COR-L47 (cell line): ENCODE measurements at places on chromosomes 7 and 10.

DNA sequence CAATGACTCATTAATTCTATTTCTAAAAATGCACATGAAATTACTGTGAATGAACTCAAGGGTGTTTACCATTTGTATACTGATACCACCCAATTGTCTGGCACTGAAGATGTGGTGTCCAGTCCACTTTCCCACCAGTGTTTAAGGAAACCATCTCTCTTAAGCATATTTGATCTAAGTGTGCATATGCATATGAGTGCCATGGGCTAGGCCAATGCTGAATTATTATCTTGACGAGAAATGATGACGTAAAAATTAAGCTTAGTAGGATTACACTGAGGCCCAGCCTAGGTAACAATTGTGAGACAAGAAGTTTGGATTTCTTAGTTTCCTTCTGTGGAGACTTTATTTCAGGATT, 59.7 kb downstream of the SVIL start:
- no peak for DNase-seq

DNA sequence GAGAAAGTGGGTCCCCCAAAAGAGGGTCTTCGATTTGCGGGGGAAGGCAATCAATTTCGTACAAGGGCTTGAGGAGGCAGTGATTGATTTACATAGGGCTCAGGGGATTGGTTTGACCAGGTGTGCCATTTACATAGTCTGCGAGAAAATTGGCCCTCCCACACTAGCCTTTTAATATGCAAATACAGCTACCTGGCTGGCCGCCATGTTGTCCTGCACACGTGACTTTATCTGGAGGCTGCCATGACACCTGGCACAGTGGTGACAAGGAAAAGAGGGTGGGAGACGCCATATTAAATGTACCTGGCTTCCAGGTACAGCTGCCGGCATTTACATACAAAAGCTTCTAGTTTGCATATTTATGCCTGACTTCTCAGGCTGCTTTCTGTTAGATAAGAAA, 1577.2 kb upstream of the LRRTM3 start:
- DNase-seq, result peak; percentile 44

DNA sequence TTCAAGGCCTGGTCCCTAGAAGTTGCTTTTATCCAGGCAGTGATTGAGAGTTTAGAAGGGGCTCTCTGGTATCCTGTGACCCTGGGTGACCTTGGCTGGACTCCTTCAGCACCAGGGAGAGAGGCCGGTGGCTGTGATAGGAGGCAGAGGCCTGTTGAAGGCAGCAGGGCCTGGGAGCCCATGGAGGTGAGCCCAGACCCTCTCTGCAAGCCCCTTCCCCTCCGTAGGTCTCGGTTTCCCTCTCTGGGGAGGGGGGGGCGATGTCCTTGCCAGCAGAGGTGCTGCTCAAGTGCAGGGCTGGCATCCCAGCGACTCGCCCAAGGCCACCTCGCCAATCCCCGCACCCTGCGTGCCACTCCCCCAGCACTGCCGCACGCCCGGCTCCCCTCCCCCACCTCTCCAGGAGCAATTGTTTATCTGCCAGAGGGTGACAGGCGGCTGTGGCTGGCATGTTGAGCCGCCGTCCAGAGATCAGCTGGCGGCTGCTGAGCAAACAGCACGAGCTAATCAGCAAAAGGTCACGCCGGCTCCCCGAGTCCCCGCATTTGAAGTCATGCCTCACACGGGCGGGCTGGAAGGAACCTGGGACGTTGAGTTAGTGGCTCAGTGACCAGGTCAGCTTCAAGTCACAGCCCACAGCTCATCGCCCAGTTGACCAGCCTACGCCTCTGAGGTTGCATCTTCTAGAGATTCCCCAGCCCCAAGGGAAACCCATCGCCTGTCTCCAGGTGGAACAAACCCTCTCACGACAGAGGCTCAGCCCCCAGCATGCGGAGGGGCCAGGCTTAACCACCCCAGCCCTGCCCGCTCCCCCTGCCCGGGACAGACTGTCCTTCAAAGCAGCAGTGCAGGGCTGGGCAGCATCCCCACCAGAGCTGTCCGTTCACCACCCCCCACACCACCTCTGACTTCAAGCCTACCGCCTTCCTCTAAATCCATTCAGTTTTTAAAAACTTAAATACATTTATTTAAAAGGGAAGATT, 43.7 kb downstream of the ELFN1 start:
- DNase-seq, result peak; percentile 53

GRCh38 chr7:98483964-98484545, 83.2 kb upstream of the BAIAP2L1 start:
- DNase-seq, result no peak

GRCh38 chr7:40937879-40938278, 765.0 kb downstream of the INHBA start:
- DNase-seq, result no peak

- no peak for DNase-seq
These were observed 406 bp downstream of the SYNPO2L start for GRCh38 chr10:73655257-73655989.

DNA sequence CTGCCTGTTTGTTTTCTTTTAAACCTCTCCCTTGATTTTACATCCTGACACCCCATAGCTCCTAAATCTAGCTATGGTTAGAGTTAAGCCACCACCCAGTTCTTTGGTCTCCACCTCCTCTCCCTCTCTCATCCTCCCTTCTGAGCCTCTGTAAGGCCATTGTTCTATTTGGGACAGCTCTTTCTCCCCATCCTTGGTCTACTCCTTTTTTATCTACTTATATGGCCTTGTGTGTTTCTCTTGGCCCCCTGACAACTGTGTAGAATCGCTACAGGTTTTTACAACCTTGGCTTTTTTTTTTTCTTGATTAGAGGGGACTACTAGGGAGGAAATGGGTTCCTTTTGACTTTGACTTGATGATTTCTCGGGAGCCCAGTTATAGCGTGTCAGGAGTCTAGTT, 3.4 kb upstream of the ITIH5 start:
- no peak for DNase-seq

DNA sequence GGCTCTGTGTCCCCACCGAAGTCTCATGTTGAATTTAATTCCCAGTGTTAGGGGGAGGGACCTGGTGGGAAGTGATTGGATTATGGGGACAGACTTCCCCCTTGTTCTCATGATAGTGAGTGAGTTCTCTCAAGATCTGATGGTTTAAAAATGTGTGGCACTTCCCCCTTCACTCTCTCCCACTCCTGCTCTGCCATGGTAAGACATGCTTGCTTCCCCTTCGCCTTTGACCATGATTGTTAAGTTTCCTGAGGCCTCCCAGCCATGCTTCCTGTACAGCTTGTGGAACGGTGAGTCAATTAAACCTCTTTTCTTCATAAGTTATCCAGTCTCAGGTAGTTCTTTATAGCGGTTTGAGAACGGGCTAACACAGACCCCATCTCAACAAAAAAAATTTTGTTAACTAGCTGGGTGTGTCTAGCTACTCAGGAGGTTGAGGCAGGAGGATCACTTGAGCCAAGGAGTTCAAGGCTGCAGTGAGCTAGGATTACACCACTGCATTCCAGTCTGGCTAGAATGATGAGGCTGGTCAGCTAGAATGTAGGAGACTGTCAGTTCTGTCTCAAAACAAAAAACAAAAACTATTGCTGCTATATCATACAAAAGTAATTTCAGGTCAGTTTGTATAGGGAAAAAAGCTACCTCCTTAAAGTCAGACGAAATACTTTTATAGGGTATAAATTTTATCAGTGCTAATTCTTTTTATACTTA, 57.7 kb downstream of the ATAD1 start:
- no peak for DNase-seq

- DNase-seq, result no peak
These were observed 149.4 kb downstream of the LYZL1 start for GRCh38 chr10:29438271-29438670.

GRCh38 chr7:50552921-50553320, 12.3 kb downstream of the DDC start:
- DNase-seq, result no peak
